Activated CD8-positive, alpha-beta T cell treated with anti-CD3 and anti-CD28 coated beads for 36 hours (primary cell): ENCODE measurements at places on chromosomes 11 and 22. TPM values are rescaled to one million over a fixed set of nuclear protein-coding genes. Genes with fewer than 3 reads are reported as not detected.

GRCh38 chr11:33949252-33949913 is 57.5 kb upstream of the LMO2 start:
- DNase-seq: no peak
- no peaks in the 10 kb centered on the region for H3K36me3 ChIP-seq
- H3K27ac ChIP-seq: no peak overlapping the region

The MS4A7 gene
- total RNA-seq: not detected

DNA sequence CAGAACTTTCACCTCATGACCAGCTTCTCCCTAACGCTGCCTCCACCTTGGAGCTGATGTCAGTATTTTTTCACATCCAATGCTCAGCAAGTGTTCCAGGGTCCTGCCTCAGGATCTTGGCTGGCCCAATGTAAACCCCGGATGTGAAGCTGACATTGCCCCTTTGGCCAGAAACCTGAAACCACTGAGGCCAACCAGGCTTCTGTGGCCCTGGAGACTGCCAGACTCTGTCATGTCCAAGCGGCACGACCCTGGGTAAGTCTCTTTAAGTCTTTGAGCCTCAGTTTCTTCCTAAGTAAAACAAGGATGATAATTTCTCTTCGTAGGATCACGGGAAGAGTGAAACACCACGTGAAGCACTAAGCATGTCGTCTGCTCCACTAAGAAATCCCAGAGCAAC is 22.8 kb downstream of the SERPIND1 start:
- peaks cover 29% of the 10 kb centered on the region for H3K36me3 ChIP-seq
- H3K27ac ChIP-seq: no peak overlapping the region
- H3K27me3 ChIP-seq: no peaks in the 10 kb centered on the region
- DNase-seq: no peak
- H3K4me1 ChIP-seq: no peaks in the 10 kb centered on the region

DNA sequence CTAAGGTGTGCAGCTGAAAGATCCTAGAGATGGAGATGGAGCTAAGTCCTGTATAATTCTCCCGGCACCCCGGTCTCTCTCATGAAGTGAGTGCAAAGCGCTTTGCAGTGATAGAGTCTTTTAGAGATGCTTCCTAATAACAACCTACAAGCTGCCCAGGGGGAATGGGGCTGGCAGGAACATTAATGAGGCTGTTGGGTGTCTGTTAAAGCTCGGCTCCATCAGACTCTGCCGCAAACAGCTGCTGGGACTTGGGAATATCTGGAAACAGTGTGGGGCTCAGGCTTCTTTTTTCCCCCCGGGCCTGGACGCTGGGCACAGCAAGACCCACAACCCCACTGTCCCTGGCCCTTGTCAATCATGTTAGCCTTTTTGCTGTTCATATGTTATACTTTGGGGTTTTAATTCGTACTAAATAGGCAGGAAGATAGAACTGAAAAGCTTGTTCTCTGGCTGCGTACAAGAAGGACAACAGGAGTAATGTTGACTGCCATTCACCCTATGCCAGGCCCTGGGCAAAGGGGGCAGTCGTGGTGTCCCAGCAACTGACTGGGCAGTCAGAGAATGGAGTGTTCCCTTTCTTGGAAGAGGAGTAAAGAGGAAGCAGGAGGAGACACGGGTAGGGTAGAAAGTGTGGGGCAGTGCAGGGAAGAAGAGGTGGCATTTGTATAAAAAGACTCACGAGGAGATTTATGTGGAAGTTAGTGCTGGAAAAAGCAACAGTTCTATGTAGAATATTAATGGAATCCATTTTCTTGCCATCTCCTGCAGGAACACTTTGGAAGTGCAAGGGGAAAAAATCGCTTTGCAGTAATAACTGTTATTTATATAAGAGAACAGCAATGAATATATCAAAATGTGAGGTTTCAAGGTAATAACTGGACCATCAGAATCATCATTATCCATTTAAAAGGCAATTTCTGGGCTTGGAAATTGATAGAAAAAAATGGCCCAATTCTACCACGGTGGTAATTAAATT is 232.8 kb downstream of the GRIK4 start:
- H3K36me3 ChIP-seq: no peaks in the 10 kb centered on the region
- peaks cover 4% of the 10 kb centered on the region for H3K27me3 ChIP-seq
- DNase-seq: no peak

DNA sequence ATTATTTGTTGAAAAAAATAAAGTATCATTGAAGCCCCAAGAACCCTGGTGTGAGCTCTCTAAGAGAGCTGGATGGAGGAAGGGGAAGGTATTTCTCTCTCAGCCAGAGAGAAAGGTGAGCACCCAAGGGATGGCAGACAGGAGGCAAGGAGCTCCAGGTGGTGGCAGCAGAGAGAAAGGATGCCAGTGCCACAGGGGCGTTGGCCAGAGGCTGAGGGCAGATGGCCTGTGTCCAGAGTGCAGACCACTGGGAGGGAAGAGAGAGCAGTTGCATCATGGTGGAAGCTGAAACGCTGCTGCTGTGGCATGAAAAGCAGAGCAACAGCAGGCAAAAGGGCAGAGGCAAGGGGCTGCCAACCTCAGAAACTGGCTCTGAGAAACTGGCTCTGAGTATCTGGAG is 8.5 kb downstream of the SPON1 start:
- H3K27ac ChIP-seq: no peak overlapping the region
- H3K27me3 ChIP-seq: peaks cover 8% of the 10 kb centered on the region
- no peak overlapping the region for H3K4me3 ChIP-seq
- no peaks in the 10 kb centered on the region for H3K36me3 ChIP-seq
- peak; percentile 30 for DNase-seq

- no peaks in the 10 kb centered on the region for H3K27me3 ChIP-seq
- no peak overlapping the region for H3K4me3 ChIP-seq
- no peaks in the 10 kb centered on the region for H3K36me3 ChIP-seq
- H3K4me1 ChIP-seq: no peaks in the 10 kb centered on the region
- no peak for DNase-seq
Measured at GRCh38 chr11:134513585-134514120, 101.6 kb upstream of the B3GAT1 start.

- no peak overlapping the region for H3K4me3 ChIP-seq
- DNase-seq: no peak
- no peaks in the 10 kb centered on the region for H3K4me1 ChIP-seq
- no peaks in the 10 kb centered on the region for H3K27me3 ChIP-seq
Measured at GRCh38 chr11:69874984-69875624, 55.9 kb upstream of the FGF3 start.
